ENCODE measurements at places on chromosomes 2 and 18.

DNA sequence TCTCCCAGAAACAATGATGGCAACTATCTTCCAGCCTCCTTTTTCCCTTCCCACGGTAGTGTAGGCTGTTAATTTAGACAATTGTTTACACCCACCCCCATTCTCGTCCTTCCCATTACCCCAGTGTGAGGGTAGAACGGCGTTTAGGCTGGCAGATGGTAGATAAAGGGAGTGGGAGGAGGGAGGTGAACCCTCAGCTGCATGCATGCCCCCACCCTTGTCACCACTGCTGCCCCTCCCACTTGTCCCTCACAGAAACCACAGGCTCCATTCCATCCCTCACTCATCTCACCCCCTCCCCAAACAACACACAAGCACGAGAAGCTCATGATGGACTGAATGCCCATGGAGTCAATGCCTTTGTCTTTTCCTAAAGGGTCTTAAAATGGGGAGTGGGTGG lies 107.9 kb upstream of the PARD3B start:
- ATAC-seq, result no peak

GRCh38 chr2:207903236-207903635 lies 122.1 kb downstream of the PLEKHM3 start:
- no peak for ATAC-seq

- ATAC-seq, result no peak
Observed at GRCh38 chr18:47748093-47748796, 182.2 kb downstream of the SMAD2 start.

DNA sequence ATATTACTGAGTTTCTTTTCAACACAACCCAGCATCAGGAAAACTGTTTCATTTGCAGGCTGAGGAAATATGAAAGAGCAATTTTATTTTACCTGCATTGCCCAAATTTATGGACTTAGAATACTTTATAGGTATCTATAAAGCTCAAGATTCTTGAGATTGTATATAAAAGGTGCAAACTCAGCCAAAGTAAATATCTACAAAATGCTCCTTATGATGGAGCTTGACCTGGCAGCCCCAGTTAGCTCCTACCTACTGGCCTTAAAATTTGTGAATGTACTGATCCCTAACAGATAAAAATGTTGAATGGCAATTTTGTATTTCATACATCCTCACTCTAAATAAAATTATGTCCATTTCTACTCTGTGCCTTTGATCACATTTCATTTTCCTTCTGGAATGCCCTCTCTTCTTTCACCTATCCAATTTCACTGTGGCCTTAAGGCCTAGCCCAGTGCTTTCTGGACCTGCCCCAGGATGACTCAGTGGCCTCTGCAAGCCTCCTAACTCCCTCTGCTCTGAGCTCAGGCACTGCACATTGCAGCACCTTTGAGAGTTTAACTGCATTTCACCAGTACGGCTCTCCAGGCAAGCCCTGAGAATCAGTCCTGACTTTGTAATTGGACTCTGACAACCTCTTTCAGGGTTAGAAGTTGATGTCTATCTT lies 125.9 kb downstream of the ANTXR1 start:
- peak; percentile 93 for ATAC-seq

- ATAC-seq, result no peak
Observed at GRCh38 chr18:37550118-37550875, 15.3 kb downstream of the CELF4 start.

GRCh38 chr18:34339155-34339554 lies 114.4 kb upstream of the NOL4 start:
- ATAC-seq, result no peak

DNA sequence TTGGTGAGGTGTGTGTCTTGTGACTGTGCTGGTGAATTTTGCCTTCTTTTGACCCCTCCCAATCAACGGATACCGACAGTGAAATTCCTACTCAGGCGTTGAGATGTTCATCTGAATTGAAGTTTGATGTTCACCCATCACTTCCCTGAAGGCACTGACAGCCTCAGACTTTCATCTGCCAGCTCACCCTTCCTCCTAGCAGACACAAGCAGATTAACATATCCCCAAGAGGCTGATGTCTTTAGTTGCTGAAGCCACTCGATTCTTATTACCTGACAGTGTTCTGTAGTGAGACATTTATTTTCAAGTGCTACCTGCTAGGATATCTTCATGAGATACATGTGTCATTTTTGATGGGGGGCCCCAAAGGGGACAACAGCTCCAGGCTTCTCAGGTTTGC lies 1330.1 kb upstream of the PIK3C3 start:
- no peak for ATAC-seq

- no peak for ATAC-seq
Observed at GRCh38 chr2:100278986-100279385, 43.3 kb downstream of the LONRF2 start.

GRCh38 chr2:11679016-11679415 lies 9.0 kb upstream of the NTSR2 start:
- no peak for ATAC-seq

DNA sequence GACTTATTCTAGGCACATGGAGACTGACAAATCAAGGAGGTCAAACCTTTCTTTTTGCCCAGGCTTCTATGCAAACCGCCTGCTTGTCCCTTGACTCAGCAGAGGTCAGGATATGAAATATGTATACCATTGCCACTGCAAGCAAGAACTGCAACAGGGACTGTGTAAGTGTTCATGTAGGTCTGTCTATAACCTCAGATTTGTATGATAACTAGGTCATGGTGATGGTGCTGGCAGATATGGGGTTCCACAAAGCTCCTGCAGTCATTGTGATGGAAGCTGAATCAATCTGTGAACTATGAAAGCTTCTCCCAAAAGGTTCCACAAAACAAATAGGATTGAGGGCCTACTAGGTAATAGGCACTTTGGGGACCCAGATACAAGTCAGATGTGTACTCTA lies 316.3 kb downstream of the CLIP4 start:
- ATAC-seq, result no peak

DNA sequence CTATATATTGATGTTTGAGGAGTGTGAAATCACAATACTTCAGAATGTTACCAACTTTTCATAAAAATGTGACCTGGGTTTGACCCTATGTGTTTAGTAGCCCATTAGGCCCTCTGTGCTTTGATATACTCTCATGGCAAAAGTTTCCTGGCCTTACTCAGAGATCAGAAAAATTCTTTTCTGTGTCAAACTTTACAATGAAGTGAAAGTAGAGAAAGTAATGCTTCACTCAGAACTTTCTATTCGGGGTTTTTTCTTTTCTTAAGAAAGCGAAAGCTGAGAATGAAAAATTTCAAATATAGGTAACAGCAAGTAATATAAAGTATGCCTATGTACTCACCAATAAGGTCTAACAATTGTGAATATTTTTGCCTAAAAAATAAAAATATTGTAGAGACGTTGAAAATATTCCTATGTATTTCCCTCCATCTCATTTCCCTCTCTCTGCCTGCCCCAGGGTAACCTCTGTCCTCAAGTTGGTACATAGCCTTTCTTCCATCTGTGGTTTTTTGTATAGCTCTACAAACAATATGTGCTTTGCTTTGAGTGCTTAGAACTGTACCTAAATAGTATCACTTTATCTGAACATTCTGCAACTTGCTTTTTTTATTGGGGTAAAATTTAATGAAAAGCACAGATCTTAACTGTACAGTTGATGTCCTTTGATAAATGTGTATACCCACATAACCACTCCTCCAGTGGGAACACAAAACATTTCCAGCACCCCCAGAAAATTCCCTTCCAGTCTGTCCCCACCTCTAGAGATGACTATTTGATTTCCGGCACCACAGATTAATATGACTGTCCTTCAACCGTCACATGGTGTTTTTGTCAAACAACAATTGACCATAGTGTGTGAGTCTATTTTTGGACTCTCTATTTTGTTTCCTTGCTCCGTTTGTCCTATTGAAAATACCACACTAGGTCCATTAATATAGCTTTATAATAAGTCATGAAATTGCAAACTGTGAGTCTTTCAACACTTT lies 10.3 kb upstream of the ACKR3 start:
- no peak for ATAC-seq
